Hematopoietic multipotent progenitor cell treated with erythropoietin and hydrocortisone succinate and interleukin-3 and kit ligand, for 8 days (in vitro differentiated cells): ENCODE measurements at places on chromosomes 6 and 20.
A peak's percentile ranks its signal among the peaks of the same experiment; 100 is the strongest.

DNA sequence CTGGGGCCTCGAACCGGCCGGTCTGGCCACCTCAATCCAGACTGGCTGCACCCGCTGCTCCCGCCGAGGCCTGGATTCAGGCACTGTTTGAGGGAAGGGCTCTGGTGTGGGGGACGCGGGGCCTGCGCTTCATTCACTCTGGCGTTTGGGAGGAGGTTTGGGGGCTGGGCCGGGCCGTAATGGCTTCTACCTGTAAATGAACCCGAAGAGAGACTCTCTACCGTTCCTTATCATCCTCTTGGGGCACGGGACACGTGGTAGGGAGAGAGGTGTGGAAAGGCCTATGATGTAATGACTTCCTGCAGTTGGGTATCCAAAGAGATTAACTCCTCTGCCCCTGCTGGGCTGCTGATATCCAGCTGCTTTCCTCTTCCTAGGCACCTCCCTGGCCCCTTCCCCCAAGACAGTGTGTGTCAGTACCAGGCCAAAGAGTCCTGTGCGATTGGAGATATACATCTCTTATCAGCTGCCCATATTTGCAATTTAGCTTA is 1.8 kb downstream of the FOXO3 start:
- DNase-seq: peak; percentile 92

DNA sequence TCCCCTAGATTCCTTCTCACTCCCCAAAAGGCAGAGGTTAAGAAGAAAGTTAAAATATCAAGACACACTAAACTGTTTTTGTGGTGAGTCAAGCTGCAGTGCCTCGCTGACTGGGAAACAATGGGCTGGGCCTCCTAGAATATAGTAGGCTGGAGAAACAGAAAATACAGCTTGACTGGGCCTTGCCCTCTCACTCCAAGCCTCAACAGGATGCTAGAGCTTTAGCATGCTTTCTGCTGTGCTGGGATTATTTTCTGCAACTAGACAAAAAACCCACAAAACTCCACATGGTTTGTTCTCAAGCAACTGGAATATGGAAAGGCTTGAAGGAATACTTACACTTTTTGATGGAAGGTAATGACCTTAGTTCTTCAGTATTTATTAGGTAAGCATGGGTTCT is 27.9 kb downstream of the FOXO3 start:
- DNase-seq: peak; percentile 56

- peak; percentile 62 for DNase-seq
Measured at GRCh38 chr6:14981960-14982359, 263.9 kb upstream of the JARID2 start.

- no peak for DNase-seq
Measured at GRCh38 chr6:33610067-33610466, 11.1 kb upstream of the ITPR3 start.

- DNase-seq: no peak
Measured at GRCh38 chr6:138290423-138290962, 72.2 kb upstream of the PBOV1 start.

DNA sequence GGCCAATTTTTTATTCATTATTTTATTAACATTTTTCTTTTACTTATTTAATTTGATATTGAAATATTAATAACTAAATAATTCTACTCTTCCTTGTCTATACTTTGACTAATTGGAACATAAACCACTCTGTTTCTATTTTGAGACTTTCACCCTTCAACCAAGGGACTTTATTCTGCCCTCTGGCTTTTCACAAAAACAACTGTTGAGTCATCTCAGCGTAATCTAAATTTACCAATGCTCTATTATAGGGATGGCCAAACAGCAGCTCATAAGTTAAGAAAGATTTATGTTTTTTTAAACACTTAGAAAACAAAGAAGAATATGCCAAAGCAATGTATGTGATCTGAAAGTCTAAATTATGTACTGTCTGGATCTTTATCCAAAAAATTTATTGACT is 46.7 kb downstream of the DOP1A start:
- no peak for DNase-seq

GRCh38 chr6:90701146-90701781 is 114.4 kb upstream of the MAP3K7 start:
- DNase-seq: no peak

- DNase-seq: no peak
Measured at GRCh38 chr6:14367296-14367695, 249.7 kb downstream of the CD83 start.

- no peak for DNase-seq
Measured at GRCh38 chr6:33898771-33899170, 95.0 kb upstream of the MLN start.

- no peak for DNase-seq
Measured at GRCh38 chr6:163132050-163132750, 282.3 kb upstream of the QKI start.

- no peak for DNase-seq
Measured at GRCh38 chr6:127967708-127968107, 66.8 kb upstream of the THEMIS start.
